ENCODE measurements at places on chromosomes 5 and 9.

DNA sequence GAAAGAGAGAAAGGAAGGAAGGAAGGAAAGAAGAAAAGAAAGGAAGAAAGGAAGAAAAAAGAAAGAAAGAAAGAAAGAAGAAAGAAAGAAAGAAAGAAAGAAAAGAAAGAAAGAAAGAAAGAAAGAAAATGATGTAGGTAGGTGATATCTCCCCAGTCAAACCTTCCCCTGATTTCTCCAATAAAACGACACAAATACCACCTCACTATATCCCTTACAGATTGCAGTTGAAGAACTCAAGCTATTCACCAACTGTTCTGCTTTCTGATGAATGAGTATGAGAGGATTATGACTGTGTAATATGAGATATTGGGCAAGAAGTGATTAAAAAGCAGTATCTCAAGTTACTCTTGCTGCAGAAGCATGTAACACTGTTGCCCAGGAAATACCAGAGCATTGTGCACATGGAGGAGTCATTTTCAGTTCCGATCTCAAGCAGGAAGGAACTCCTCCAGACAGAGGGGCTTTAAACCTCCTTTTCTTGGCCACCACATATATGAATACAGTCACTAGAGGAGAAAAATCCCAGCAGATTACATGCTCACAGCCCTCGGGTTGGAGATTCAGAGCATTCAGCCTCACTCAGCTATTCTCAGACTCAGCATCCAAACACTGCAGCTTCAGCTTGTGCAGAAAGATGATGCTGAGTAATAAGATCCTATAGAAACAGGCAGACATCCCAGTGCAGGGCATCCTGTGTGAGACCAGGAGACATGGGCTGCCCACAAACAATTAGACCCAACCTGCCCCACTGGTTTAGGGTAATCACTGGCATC, 61.4 kb downstream of the UGCG start:
- peak; percentile 93 for DNase-seq

GRCh38 chr9:37026931-37027581, 7.0 kb downstream of the PAX5 start:
- no peak for DNase-seq

DNA sequence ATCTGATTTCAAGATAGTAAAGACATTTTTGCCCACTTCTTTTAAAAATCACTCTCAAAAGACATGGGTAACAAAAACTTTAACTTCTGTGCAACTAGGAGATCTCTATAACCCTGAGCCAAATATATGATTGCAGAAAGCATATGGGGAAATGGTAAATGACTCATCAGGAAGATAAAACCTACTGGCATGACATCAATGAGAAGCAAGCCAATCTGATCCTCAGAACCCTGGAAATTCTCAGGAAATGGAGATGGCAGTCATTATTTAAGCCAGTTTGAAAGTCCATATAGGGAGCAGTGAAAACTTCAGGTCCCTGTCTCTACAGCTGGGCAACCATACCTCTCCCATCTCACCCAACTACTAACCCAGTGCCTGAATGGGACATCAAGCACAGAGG, 249.7 kb upstream of the NREP start:
- peak; percentile 79 for DNase-seq

DNA sequence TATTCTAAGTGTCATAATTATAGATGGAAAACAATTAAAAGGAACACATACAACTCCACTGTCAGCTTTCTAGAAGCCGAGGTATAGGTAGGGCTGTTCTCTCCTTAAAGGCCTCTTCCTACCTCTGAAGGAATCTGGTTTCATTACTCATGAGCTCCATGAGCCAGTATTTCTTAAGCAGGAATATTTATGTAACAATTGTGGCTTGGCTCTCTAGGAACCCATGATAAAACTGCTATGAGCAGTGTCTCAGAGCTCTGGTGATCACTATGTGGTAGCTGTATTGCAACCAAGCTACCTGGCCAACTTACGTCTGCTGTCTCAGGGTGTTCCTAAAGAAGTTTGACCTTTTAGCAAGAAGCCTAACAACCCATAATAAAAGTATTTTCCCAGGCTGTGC, 157.7 kb downstream of the CEP120 start:
- DNase-seq: no peak

DNA sequence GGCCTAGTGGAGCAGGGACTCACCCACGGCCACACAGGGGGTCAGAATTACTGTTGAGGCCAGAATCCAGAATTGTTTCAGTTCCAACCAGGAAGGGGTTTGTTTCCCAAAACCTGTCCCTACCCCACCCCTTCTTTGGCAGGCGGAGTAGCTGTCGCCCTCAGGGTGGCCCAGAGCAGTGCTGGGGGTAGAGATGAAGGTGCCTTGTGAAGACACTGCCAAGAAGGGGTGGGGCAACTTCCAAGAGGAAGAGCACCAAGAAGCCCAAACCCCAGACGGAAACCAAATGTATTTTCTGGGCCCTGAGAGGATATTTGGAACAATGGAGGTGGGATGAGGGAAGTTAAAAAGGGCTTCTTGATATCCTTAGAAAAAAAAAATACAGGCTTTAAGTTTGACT, 11.4 kb upstream of the NDST1 start:
- DNase-seq: no peak

- DNase-seq: peak; percentile 37
These were observed 12.6 kb upstream of the TCF7 start for GRCh38 chr5:134101686-134102439.

- DNase-seq: peak; percentile 61
These were observed 39.6 kb upstream of the IDNK start for GRCh38 chr9:83583151-83584014.

- DNase-seq: no peak
These were observed 2.0 kb upstream of the APBA1 start for GRCh38 chr9:69674112-69674685.

DNA sequence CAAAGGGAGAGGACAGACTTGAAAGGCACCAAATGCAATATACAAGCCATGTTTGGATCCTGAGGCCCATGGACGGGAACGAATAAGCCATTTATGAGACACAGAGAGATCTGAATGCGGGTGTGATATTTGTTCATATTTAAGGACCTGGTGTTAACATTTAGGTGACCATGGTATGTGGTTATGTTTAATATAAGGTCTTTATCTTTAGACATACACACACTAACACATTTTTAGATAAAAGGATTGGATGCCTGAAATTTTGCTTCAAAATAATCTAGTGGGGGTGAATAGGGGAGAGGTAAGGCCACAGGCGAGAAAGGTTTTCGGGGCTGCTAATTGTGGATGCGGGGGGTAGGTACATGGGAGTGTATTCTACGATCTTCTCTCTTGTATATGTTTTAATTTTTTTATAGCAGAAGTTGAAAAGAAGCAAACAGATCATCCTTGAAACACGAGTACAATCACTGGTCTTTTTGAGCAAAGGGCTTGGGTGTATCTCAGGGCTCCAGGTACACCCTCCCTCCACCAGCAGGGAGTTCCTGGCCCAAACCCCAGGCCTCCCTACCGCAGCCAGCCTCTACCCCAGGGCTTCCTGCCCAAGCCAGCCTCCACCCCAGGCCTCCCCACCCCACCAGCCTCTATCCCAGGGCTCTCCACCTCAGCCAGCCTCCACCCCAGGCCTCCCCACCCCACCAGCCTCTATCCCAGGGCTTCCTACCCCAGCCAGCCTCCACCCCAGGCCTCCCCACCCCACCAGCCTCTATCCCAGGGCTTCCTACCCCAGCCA, 12.2 kb downstream of the AKNA start:
- no peak for DNase-seq

Measured in mesenchymal stem cell (in vitro differentiated cells and primary cell).